ENCODE measurements at places on chromosomes 7 and 10. TPM values are rescaled to one million over a fixed set of nuclear protein-coding genes. Genes with fewer than 3 reads are reported as not detected.
A peak's percentile ranks its signal among the peaks of the same experiment; 100 is the strongest.

FRAT1 gene
- total RNA-seq, result 8.0 TPM

TWIST1 gene
- total RNA-seq, result 2.4 TPM

DNA sequence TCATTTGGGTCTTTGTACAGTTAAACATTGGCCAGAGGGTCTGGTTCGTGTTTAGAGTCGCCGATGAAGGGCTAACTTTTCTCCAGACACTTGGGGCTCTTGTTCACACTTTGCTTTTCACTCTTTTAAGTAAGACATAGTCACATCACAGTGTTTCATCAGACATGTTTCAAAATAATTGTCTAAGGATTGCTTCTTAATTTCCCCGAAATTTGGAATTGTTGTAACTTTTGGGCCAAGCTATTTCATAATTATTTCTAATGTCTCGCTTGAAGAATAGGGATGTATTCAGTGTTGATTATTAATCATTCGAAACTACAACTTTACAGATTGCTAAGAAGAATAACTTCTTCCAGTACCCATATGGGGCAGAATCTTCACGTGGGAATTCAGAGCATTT is 92.8 kb downstream of the TCF7L2 start:
- no peak overlapping the region for H3K4me3 ChIP-seq
- H3K4me1 ChIP-seq, result peaks cover 32% of the 10 kb centered on the region
- DNase-seq, result no peak
- peaks cover 16% of the 10 kb centered on the region for H3K36me3 ChIP-seq

- H3K27ac ChIP-seq, result no peak overlapping the region
- no peak for DNase-seq
- H3K36me3 ChIP-seq, result peaks cover 8% of the 10 kb centered on the region
Observed at GRCh38 chr10:131650169-131650705, 250.6 kb upstream of the PPP2R2D start.

MRLN gene
- not detected for total RNA-seq

EN2 gene
- total RNA-seq, result 2.1 TPM

DNA sequence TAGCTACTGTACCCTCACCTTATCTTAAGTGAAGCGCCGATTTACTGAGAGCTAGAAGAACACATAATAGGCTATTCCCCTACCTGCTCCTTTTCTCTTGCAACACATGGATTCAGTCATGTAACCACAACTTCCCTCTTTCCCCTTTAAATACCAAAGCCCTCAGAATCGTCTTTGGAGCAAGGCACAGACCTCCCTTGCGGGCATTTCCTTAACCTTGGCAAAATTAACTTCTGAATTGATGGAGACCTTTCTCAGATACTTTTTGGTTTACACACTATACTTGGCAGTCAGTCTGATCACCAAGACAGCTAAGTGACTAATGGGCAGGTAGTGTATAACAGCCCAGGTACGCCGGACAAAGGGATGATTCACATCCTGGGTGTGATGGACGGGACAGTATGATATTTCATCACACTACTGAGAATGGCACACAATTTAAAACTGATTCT is 72.7 kb upstream of the SEC61G start:
- DNase-seq, result no peak
- no peaks in the 10 kb centered on the region for H3K36me3 ChIP-seq

GRCh38 chr10:51918884-51919325 is 219.5 kb upstream of the CSTF2T start:
- peaks cover 26% of the 10 kb centered on the region for H3K4me1 ChIP-seq
- no peak overlapping the region for H3K4me3 ChIP-seq
- no peaks in the 10 kb centered on the region for H3K36me3 ChIP-seq
- DNase-seq, result peak; percentile 17
- peak overlapping the region; percentile 90 for H3K27ac ChIP-seq

GRCh38 chr7:67496589-67496988 is 500.0 kb downstream of the TYW1 start:
- no peak overlapping the region for H3K27ac ChIP-seq
- no peak for DNase-seq
- peaks cover 6% of the 10 kb centered on the region for H3K27me3 ChIP-seq
- H3K4me3 ChIP-seq, result no peak overlapping the region
- H3K36me3 ChIP-seq, result peaks cover 13% of the 10 kb centered on the region
- no peaks in the 10 kb centered on the region for H3K4me1 ChIP-seq

IFIT1B gene
- not detected for total RNA-seq

HPSE2 gene
- not detected for total RNA-seq

DNA sequence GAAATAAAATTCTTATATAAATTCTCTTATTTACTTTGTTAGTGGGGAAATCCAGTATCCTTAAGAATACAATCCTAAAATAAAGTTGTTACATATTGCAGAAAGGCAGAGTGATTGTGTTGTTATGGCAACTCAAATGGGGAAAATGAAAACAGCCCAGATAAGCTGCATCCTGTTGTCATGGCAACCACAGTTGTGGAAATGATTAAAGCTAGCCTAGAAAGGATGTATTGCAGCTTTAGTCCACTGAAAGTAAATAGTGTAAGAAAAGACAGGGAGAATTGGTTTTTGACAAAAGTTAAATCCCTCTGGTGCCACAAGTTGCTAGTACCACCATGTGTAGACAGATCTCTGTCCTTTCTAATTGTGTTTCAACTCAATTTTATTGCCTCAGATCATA is 43.2 kb downstream of the BTRC start:
- peak overlapping the region; percentile 94 for H3K27ac ChIP-seq
- peaks cover 3% of the 10 kb centered on the region for H3K4me1 ChIP-seq
- no peaks in the 10 kb centered on the region for H3K36me3 ChIP-seq
- no peaks in the 10 kb centered on the region for H3K27me3 ChIP-seq

LRRC61 gene
- total RNA-seq, result 5.1 TPM

DNA sequence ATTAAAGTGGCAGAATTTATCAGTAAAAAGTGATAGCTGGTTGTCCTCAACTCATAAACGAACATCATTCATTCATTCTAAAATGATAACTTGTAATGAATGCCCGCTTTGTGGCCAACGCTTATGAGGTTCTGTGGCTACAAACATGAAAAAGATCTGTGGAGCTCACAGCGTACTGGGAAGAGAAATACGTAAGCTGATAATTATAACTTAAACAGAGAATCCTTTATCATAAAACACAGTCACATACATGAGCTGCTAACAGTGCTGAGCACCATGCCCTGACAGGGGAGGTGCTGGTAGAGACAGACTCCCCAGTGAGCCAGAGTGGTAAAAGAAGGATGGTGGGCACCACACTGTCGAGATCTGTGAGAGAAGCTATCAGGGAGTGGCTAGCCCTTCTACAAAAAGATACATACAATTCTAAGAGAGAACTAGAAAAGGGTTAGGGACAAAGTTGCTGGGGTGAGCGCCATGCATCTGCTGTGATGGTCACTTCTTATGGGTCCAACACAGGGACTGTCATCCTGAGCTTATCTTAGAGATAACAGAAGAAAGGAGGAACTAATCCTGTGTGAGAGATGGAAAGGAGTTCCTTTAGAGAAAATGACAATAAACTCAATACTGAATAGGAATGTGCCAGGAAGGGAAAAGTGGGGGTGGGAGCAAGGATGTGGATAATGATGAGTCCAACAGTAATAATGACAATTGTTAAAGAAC is 106.7 kb downstream of the USP6NL start:
- DNase-seq, result no peak
- H3K27me3 ChIP-seq, result no peaks in the 10 kb centered on the region
- H3K27ac ChIP-seq, result no peak overlapping the region
- H3K36me3 ChIP-seq, result no peaks in the 10 kb centered on the region
- H3K4me1 ChIP-seq, result peaks cover 13% of the 10 kb centered on the region
- H3K4me3 ChIP-seq, result no peak overlapping the region

DNA sequence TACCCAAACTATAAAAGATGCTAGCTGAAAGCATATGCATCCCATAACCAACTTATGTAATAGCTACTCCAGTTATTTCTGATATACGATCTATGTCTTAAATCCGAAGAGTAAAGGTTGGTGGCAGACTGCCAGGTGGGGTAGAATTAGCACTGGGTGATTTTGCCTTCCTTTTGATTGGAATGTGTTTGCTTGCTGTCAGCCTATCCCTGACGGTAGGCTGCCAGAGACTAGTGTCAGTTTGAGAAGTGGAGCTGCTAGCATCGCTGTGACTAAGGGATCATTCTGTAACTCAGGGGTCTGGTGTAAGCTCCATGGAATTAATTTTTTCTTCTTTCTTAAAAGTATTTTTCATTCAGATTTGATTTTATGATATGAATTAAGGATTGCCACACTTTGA is 9.5 kb upstream of the SEM1 start:
- H3K27me3 ChIP-seq, result no peaks in the 10 kb centered on the region
- H3K27ac ChIP-seq, result no peak overlapping the region
- no peak overlapping the region for H3K4me3 ChIP-seq
- DNase-seq, result no peak

- no peaks in the 10 kb centered on the region for H3K36me3 ChIP-seq
- peak; percentile 58 for DNase-seq
- H3K4me1 ChIP-seq, result no peaks in the 10 kb centered on the region
- H3K27ac ChIP-seq, result no peak overlapping the region
- no peaks in the 10 kb centered on the region for H3K27me3 ChIP-seq
Observed at GRCh38 chr10:70348228-70348850, 34.1 kb downstream of the LRRC20 start.

DNA sequence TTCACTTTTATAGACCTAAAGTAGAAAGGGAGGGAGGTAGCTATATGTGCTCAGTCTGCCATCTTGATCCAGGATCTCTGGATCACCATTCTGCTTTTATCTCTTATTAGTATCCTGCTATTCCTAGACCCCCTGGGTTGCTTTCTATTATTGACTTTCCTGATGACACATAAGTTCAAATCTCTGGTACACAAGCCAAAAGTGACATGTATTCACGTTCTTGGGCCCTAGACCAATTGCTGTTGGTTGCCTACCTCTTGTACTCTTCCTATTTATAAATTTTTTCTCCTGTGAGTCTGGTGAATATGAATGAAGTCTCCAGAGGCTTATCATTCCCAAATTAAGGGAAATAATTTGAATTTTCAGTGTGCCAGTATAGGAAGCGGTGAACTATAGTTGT is 56.9 kb downstream of the DNMBP start:
- no peak for DNase-seq
- H3K27ac ChIP-seq, result no peak overlapping the region
- H3K4me3 ChIP-seq, result no peak overlapping the region
- H3K36me3 ChIP-seq, result peaks cover 54% of the 10 kb centered on the region

DNA sequence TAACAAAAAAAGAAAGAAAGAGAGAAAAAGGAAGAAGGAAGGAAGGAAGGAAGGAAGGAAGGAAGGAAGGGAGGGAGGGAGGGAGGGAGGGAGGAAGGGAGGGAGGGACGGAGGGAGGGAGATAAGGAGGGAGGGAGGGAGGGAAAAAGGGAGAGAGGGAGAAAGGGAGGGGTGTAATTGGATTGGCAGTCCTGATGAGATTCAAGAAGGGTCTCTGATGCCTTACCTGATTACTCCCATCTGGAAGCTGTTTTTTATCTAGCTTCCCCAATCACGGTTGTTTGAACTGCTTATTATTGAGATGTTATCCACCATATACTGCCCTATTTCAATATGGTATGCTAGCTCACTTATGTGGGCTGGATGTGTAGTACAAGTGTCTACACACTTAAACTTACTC is 27.3 kb downstream of the GNG11 start:
- H3K36me3 ChIP-seq, result no peaks in the 10 kb centered on the region
- DNase-seq, result no peak
- no peak overlapping the region for H3K4me3 ChIP-seq
- peak overlapping the region; percentile 26 for H3K27ac ChIP-seq
- peaks cover 19% of the 10 kb centered on the region for H3K4me1 ChIP-seq

- no peak overlapping the region for H3K4me3 ChIP-seq
- no peak for DNase-seq
- no peak overlapping the region for H3K27ac ChIP-seq
- H3K36me3 ChIP-seq, result peaks cover 5% of the 10 kb centered on the region
- peaks cover 7% of the 10 kb centered on the region for H3K27me3 ChIP-seq
Observed at GRCh38 chr7:128192497-128193142, 48.5 kb upstream of the LEP start.

PGAM1 gene
- total RNA-seq, result 291 TPM

SLC26A4 gene
- total RNA-seq, result 0.67 TPM

DNA sequence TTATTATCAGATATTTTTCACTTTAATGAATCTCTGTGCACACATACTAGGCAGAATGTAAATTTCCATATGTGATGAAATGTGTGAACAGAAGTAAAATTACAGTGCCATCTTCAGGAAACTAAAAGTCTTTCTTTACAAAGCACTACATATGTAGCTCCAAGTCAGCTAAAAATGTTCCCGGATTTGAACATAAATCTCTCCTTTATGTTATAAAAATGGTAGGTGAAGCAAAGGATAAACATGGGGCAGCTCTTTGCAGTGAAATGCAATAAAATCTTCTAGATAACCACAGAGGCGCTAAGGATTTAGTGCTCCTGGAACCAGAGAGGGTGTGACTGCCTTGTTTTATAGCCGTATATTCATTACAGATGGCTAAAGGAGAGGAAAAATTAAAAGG is 104.9 kb upstream of the C7orf33 start:
- no peaks in the 10 kb centered on the region for H3K36me3 ChIP-seq
- no peaks in the 10 kb centered on the region for H3K4me1 ChIP-seq
- H3K27ac ChIP-seq, result no peak overlapping the region
- H3K4me3 ChIP-seq, result no peak overlapping the region

DNA sequence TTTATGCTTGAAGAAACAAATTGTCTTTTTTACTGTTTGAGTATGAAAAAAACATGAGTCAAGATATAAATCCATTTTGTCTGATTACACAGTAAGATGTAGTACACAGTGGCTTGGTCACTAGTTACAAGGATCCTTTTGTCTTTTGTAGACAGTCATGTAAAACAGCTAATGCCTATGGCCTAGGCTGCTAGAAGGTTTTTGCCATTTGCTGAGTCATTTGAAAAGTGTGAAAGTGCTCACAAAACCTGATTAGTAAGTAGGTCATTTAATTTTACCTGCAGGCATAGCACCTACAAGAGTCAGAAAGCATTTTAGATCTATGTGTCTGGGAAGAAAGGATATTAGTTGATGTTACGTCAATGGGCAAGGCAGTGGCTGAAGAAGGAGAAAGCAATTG is 819.4 kb downstream of the MAGI2 start:
- H3K27me3 ChIP-seq, result peaks cover 3% of the 10 kb centered on the region
- H3K36me3 ChIP-seq, result no peaks in the 10 kb centered on the region
- no peaks in the 10 kb centered on the region for H3K4me1 ChIP-seq

DNA sequence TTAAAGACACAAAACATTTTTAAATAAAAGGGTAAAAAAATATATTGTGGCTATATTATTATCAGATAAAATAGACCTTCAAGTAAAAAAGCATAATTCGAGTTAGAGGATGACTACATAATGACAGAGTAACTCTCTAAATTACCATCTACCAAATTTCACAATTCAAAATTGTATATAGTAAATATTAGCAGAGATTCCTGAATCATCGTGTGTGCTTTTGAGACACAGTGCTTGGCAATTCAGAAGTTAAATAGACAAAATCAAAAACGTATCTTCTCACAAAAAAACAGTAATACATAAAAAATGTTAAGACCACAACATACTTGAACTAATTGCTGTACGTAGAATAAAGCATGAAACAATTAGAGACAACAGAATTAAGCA is 110.4 kb downstream of the AHR start:
- H3K4me1 ChIP-seq, result peaks cover 14% of the 10 kb centered on the region
- H3K36me3 ChIP-seq, result no peaks in the 10 kb centered on the region
- no peaks in the 10 kb centered on the region for H3K27me3 ChIP-seq
- H3K27ac ChIP-seq, result no peak overlapping the region

PDZD7 gene
- 0.54 TPM for total RNA-seq

GRCh38 chr7:110010359-110010758 is 1080.6 kb upstream of the LRRN3 start:
- no peak overlapping the region for H3K27ac ChIP-seq
- no peaks in the 10 kb centered on the region for H3K36me3 ChIP-seq
- no peak overlapping the region for H3K4me3 ChIP-seq
- H3K4me1 ChIP-seq, result no peaks in the 10 kb centered on the region

GRCh38 chr10:34739915-34740314 is 75.2 kb downstream of the PARD3 start:
- H3K27me3 ChIP-seq, result peaks cover 2% of the 10 kb centered on the region
- peaks cover 21% of the 10 kb centered on the region for H3K4me1 ChIP-seq
- DNase-seq, result peak; percentile 45
- H3K4me3 ChIP-seq, result no peak overlapping the region
- H3K36me3 ChIP-seq, result no peaks in the 10 kb centered on the region

HDAC9 gene
- total RNA-seq, result 1.2 TPM
